Activated CD4-positive, alpha-beta T cell treated with anti-CD3 and anti-CD28 coated beads for 1 hour (primary cell): ENCODE measurements at places on chromosomes 11 and 22.

GRCh38 chr22:42562684-42563083 is 8.9 kb downstream of the SERHL2 start:
- no peak for DNase-seq

- no peak for DNase-seq
These were observed 14.9 kb downstream of the RAC2 start for GRCh38 chr22:37229012-37229804.

DNA sequence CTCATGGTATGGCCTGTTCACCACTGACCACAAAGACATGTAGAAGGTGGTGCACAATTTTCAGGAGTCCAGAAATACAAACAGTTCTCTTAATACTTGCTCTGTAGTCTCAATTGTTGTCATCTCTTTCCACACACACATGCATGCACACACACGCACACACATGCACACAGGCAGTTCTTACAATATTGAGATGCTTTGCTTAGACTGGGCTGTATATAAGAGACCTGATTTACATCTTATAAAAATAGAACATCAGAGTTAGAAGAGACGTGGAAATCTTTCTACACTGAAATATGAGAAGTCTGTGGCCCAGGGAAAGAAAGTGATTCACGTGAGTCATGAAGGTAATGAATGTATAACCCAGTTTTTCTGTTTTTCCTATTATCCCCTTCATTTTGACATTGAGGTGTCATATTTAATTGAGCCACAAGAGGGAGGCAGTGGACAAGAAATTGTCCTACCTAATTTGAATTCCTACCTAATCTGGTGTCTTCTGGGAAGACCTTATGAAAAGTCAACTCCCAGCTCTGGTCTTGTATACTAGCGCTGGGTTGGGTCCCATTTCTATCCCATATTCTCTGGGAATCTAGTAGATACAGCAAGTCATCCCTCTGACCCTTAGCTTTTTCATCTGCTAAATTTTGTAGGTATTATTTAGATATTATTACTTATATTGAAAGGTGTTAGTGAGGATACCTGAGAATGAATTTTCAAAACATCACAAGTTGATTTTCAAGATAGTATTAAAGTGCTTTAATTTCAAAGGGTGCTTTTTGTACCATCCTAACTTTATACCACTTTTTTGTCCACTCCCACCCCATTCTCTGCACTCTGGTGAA is 14.9 kb upstream of the MS4A4A start:
- no peak for DNase-seq

- DNase-seq = no peak
These were observed 8.9 kb downstream of the TRPC6 start for GRCh38 chr11:101574886-101575285.

GRCh38 chr22:17888855-17889254 is 114.6 kb upstream of the BID start:
- DNase-seq = no peak
